ENCODE measurements at places on chromosomes 3 and 15.

GRCh38 chr3:20047976-20048883 lies 8.0 kb downstream of the KAT2B start:
- no peak for DNase-seq

DNA sequence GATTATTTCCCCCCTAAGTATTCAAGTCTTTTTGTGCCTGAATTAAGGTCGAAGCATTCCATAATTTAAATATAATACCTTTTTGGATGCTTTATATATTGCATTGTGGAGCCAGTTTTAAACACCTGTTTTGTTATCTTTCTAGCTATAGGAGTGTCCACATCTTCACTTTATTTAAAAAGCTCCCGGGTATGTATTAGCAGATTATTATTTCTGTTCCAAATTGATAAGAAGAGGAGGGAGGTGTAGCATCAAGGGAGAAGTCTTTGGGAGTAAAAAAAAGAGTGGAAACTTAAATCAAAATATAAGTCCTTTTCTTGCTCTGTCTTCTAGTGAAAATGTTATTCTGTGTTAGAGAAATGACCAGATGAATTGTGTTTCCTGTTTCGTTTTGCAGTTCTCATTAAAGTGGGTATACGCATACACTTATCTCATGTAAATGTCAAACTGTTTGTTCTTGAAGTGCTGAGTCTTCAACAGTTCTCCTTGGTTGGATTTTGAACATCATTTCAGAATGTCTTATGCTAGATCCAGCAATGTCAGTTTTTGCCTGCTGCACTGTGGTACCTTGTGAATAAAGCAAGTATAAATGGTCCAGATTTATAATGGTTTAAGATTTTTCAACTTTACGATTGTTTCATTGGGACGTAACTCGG lies 105.8 kb downstream of the FNDC3B start:
- DNase-seq = no peak

- DNase-seq = no peak
These were observed 262.5 kb downstream of the CGGBP1 start for GRCh38 chr3:87796137-87796842.

- no peak for DNase-seq
These were observed 188.5 kb upstream of the PROK2 start for GRCh38 chr3:71973274-71974030.

- no peak for DNase-seq
These were observed 140.8 kb downstream of the ADAM10 start for GRCh38 chr15:58608711-58609110.

GRCh38 chr3:64291345-64291744 lies 66.1 kb upstream of the PRICKLE2 start:
- DNase-seq = no peak

GRCh38 chr15:91946581-91947292 lies 93.2 kb downstream of the SLCO3A1 start:
- no peak for DNase-seq

- DNase-seq = no peak
These were observed 348.5 kb downstream of the ERC2 start for GRCh38 chr3:56119575-56120349.

- no peak for DNase-seq
These were observed 619.0 kb downstream of the ROBO1 start for GRCh38 chr3:79148786-79149185.

- no peak for DNase-seq
These were observed 127.8 kb downstream of the ABI3BP start for GRCh38 chr3:100865442-100865841.

GRCh38 chr15:40696228-40696627 lies 1.3 kb downstream of the RAD51 start:
- DNase-seq = no peak
